ENCODE measurements at places on chromosomes 2 and 18.

GRCh38 chr2:190098851-190099250 lies 36.3 kb upstream of the MSTN start:
- DNase-seq = no peak

GRCh38 chr2:134027980-134028379 lies 225.9 kb upstream of the MGAT5 start:
- no peak for DNase-seq

DNA sequence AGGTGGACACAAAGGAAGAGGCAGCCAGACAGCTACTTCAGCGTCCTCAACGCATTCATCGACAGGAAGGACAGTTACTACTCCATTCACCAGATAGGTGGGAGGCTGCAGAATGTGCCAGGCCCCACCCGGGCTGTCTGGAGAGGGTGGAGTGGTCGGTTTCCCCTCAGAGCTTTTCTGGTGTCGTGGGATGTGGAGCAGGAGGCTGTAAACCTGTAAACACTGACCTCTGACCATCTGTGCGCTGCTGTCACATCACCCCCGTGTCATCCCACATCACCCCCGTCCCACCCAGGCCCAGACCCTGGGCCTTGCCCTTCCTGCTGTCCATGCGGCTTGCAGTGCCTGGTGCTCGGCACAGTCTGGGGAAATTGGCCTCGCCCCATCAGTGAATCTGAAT lies 17.1 kb downstream of the ATG4B start:
- DNase-seq = no peak

DNA sequence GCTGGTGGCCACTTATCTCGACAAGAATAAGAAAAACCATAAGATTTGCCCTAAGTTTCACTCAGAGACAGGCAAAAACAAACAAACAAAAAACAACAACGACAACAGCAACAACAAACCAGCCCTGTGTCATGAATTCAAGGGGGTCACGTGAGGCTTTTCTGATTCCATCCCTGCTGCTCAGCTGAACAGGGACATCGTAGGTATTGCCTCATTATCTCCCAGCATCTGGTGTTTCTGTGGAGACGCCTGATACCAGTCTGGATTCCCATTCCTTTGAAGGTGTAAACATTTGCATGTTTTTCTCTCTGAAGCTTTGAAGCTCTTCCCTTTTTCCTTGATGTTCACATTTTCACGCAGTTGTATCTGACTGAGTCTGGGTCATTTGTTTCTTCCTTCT lies 117.4 kb downstream of the KCNF1 start:
- no peak for DNase-seq

DNA sequence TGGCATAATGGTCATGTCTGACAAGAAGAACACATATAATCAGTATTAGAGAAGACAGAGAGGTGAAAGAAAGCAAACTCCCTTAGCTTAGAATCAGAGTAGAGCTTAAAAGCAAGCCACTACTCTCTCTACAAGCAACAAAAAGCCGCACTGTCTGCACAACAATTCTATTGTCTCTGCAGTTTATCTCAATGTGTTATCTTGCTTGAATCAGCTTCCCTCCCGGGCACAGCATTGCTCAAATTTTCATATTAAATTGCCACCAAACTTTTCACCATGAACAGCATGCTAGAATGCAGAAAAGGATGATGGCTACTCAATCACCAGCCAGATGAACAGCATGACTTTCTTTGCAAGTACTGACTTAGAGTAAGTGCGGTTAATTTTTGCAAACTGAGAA lies 356.0 kb upstream of the KYNU start:
- DNase-seq = no peak

- DNase-seq = no peak
Observed at GRCh38 chr18:10743766-10744165, 217.9 kb downstream of the NAPG start.

- DNase-seq = no peak
Observed at GRCh38 chr18:395456-396250, 104.8 kb downstream of the COLEC12 start.

All from NCI-H1105 treated with DMSO at 0.1 percent for 48 hours (cell line).